A375 (cell line): ENCODE measurements at places on chromosomes 12 and 14. TPM values are rescaled to one million over a fixed set of nuclear protein-coding genes. Genes with fewer than 3 reads are reported as not detected.

KRT75 gene
- 0.19 TPM in 1 of 2 replicates, not detected in the other for total RNA-seq

IGFBP6 gene
- 321 and 347 TPM in 2 replicates for total RNA-seq

BCL7A gene
- total RNA-seq, result 3.5 and 4.3 TPM in 2 replicates

GPR132 gene
- 0.16 TPM in 1 of 2 replicates, not detected in the other for total RNA-seq

TAS2R46 gene
- 0.38 and 0.61 TPM in 2 replicates for total RNA-seq

RNU4-1 gene
- total RNA-seq, result under 0.01 TPM in 2 replicates

EGLN3 gene
- total RNA-seq, result 0.11 and 0.45 TPM in 2 replicates

GUCY2C gene
- total RNA-seq, result 0.05 TPM in 1 of 2 replicates, not detected in the other

KCNJ8 gene
- 0.27 and 0.30 TPM in 2 replicates for total RNA-seq

PTCSC3 gene
- not detected in 2 replicates for total RNA-seq

IL22 gene
- not detected in 2 replicates for total RNA-seq

ITPR2 gene
- total RNA-seq, result 10.0 and 15.0 TPM in 2 replicates

REC8 gene
- 1.2 and 3.3 TPM in 2 replicates for total RNA-seq

CRACR2A gene
- total RNA-seq, result 30.0 and 30.1 TPM in 2 replicates

NTF3 gene
- total RNA-seq, result not detected in 2 replicates

ADCY4 gene
- not detected in 2 replicates for total RNA-seq

SMCO3 gene
- not detected in 2 replicates for total RNA-seq

INHBE gene
- 4.3 and 4.9 TPM in 2 replicates for total RNA-seq

BEGAIN gene
- 1.2 and 3.1 TPM in 2 replicates for total RNA-seq
